ENCODE measurements at places on chromosomes 12 and 14.

DNA sequence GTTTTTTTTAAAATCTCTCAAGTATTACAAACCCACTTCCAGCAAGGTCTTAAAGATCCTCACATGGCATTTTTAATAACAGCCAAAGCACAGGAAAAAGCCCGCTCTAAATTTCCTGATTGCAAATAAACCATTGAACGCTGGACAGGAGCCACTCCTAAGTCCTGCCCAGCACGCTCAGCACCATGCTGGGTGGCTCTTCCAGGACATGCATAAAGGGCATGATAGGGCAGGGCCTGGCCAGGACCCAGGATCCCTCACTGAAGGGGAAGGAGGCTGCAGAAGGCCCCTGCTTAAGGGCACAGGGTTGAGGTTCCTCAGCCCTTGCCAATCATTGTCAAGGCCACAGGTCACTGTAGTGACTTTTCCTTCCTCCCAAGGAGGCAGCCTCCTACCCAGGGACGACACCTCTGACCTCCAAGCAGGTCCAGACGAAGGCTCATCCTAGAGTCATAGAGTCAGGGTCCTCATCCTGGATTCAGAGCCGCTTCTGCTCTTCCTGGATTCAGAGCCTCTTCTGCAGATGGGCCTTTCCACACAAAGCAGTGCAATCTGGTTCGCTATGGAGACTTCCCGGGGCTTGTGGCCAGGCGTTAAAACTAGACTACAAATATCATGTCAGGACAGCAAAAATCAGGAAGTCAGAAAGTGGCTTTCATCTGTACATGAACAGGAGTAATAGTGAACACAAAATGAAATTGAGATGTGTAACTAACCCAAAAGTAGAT, 123.8 kb downstream of the GCH1 start:
- no peak for DNase-seq

DNA sequence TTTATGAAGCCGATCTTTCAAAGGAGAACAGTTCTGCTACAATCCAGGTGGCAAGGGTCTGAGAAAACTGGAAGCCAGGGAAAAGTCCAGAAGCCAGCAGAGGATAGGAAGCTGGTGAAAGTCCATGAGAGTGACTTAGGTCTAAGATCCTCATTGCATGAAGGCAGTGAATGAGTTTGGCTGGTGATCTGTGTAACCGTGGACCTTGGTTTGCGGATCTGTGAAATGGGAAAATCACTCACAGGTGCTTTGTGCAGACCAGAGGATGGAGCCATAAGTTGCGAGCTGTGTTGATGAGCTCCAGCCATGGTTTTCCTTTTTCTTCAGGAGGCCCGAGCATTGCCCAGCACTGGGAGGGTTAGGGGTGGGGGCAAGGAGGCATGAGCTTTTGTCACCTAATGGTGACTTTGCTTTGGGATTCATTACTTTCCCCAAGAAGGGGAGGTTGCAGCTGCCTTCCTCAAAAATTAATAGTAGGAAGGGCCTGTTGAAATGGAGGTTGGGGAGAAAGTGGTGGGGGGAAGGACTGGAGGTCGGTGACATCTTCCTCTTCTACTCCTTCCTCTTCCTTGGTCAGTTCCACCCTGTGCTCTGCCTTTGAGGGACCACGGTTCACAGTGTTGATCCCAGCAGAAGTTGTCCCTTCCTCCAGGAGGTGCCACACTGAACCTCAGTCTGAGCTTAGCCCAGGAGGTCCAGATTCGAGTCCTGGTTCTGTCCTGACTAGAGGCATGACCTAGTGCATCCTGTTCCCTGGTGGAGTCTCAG, 20.3 kb upstream of the SERPINA6 start:
- no peak for DNase-seq

DNA sequence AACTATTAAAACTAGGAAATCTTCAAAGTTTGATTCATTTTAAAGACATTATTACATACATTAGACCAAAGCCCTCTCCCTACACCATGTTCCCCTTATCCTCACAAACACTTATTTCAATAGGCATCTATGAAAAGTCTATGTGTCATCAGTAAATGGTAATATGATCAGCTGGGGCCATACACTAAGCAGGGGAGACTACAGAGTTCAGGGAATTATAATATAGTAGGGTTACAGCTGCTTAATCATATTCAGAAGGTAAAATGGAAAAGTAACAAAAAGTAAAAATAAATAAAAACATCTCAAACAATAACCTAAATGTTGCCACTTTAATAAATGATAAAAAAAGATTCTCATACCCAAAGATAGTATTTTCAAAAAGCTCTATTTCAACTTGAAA, 29.1 kb downstream of the PAWR start:
- DNase-seq = no peak

GRCh38 chr14:77495334-77495733, 3.3 kb downstream of the ISM2 start:
- DNase-seq = no peak

DNA sequence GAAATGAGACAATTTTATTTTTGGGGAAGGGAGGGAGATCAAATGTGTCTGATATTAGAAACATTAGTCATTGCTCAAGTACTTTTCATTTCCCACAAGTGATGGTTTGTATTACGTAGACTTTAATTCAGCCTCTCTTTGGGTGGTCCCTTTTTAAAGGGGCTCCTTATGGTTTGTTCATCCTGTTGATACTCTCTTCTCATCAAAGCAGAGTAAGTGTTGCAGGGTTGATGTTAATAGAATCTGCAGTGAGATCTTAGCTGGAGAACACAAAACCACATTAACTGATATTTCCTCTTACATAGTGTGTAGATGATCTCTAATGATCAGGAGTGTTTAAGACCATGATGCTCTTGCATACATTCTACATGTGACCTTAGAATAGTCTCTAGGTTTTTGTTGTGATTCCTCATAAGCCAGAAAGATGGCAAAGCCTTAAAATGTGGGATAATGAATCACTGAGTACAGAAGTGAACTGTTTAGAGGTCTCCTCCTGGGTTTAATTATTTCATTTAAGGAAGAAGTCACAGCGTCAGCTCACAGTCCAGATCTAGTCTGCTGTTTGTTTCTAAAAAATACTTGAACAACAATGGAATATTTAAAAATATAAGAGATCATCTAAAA, 87.4 kb upstream of the PTPRR start:
- DNase-seq = no peak

DNA sequence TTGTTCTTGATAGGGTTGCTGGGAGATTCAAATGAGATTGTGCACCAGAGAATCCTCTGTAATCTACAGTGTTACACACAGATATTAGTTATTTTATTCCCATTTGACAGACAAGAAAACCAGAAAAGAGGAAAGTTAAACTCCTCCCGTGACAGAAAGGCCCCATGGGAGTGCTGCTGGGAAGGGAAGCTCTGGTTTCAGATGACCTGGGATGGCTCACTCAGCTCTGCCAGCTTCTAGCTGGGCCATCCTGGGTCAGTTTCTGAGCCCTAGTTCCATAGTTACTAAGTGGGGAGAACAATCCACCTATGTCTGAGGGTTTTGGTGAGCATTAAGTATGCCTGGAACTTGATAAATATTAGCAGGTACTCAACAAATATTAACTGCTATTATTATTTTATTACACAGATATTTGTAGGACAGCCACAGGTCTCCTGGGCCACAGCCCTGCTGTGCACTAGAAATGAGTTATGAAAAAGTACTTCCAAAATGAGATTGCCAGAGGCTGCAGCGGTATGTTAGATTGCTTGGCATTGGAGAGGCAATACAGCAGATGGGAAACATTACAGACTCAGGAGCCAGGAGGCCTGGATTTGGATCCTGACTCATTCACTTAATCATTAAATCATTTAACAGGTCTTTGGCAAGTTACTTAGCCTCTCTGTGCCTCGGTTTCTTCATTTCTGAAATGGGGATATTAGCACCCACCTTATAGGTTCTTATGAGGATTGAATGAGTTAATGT, 47.1 kb upstream of the STON2 start:
- peak; percentile 29 for DNase-seq

DNA sequence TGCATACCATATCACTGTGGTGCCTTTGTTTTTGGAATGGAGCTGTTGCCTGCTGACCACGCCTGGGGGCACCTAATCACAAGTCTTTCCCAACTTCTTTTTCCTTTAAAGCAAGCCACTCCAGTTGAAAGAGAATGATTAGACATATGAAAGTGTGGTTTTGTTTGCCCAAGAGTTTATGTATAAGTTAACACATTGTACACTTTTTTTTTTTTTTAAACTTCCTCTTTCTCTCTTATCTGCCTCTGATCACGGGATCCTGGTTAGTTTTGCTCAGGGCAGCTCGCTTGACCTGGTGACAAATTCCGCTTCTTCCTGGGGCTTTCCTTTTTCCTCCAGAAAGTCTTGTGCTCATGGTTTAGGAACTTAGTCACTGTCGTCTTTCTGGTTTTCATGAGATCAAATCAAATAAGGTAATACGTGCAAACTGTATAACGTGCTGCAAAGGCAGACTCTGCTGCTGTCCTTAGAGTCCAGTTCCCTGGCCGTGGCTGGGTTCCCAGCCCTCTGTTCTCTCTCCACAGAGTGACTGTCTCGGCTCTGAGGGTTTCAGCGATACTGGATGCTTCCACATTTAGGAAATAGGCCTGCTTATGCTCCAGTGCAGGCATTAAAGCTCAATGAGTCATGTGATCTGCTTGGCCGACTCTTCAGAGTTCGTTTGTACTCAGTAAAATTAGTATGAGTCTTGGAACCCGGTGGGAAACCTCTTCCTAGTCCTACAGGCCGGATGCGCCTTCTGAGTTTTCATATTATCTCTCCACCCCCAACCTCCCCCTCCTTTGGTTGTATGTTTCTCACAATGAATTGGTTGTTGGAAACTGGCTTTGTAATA, 15.2 kb downstream of the RASSF3 start:
- peak; percentile 17 for DNase-seq

GRCh38 chr12:129949651-129950050, 45.8 kb upstream of the TMEM132D start:
- DNase-seq = no peak

- DNase-seq = no peak
Measured at GRCh38 chr14:101948666-101949216, 15.6 kb upstream of the DYNC1H1 start.

- no peak for DNase-seq
Measured at GRCh38 chr12:68538726-68539614, 71.7 kb upstream of the RAP1B start.

GRCh38 chr14:102164241-102164641, 24.5 kb downstream of the WDR20 start:
- DNase-seq = no peak

DNA sequence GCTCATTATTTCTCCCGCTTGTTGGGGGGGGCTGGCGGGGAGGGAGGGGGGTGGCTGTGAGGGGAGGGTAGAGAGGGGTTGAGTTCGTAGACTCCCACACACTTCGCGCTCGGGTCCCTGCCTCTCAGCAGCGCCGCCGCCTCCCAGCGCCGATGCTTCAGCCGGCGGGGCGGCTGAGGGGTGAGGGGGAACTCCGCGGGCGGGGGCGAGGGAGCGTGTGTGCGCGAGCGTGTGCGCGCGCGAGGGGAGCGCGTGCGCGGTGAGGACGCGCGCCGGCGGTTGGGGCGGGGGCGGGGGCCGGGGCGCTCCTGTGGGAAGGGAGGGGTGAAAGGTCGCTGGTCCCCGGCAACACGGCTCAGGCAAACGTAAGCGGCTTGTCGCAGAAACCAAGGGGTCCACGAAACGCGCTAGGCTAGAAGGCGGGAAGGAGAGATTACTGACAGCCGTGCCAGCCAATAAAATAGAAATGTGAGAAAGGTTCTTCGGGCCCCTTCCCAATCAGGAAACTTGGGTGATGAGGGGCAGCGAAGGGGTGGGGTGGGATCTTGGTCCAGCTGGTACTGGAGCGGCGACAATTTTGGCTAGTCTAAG, 343 bp upstream of the NOVA1 start:
- DNase-seq = peak; percentile 78

GRCh38 chr14:95302667-95303506, 16.8 kb downstream of the CLMN start:
- DNase-seq = no peak

- DNase-seq = no peak
Measured at GRCh38 chr12:46158501-46158900, 110.3 kb downstream of the SLC38A1 start.

Data from gastrocnemius medialis (tissue), 4 donors.